Sigmoid colon (tissue), 7 donors: ENCODE measurements at places on chromosomes 1 and 21.

GRCh38 chr1:180277476-180278193 lies 47.6 kb downstream of the LHX4 start:
- no peak overlapping the region for H3K4me3 ChIP-seq
- H3K27ac ChIP-seq = no peak overlapping the region
- H3K4me1 ChIP-seq = no peaks in the 10 kb centered on the region
- no peak for DNase-seq
- H3K27me3 ChIP-seq = no peaks in the 10 kb centered on the region

- no peak overlapping the region for H3K4me3 ChIP-seq
- DNase-seq = no peak
- H3K27me3 ChIP-seq = no peaks in the 10 kb centered on the region
These were observed 224.6 kb downstream of the FAF1 start for GRCh38 chr1:50735443-50735842.

- no peak overlapping the region for H3K4me3 ChIP-seq
- no peak overlapping the region for H3K27ac ChIP-seq
- no peaks in the 10 kb centered on the region for H3K36me3 ChIP-seq
- H3K4me1 ChIP-seq = no peaks in the 10 kb centered on the region
- H3K27me3 ChIP-seq = no peaks in the 10 kb centered on the region
These were observed 60.1 kb upstream of the GCLM start for GRCh38 chr1:93969371-93969770.

- H3K4me1 ChIP-seq = no peaks in the 10 kb centered on the region
- H3K4me3 ChIP-seq = no peak overlapping the region
- no peak for DNase-seq
- no peaks in the 10 kb centered on the region for H3K27me3 ChIP-seq
These were observed 76.5 kb upstream of the TSPAN2 start for GRCh38 chr1:115165776-115166175.

DNA sequence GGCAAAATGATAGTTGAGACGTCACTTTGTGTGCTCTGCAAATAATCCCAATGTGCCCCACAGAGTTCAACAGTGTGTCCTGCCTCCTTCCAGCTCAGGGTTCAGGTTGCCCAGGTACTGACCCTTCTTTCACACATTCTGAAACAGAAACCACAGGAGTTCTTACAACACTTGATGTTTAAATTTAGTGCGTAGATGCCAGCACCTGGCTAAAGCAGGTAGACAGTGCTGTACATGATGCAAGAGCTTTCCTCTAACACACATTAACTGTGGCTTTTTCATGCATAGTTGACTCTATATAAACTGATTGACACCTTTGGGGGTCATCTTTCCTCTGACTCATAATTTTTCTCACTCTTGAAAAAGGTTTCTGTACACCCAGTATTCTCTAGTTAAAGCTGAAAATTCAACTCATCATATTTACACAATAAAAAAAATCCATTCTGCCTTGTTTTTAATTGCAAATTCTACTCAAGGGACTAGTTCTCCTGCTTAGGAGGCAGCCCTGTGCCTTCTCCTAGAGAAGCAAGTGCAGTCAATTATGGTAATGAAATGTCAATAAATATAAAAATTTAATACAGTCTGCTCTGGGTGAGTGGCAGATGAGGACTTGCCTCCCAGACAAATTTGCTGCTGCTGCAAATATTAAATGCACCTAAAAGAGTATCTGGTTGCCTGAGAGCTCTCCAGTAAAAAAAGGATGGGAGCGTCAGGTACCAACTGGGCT lies 91.4 kb downstream of the NR5A2 start:
- H3K4me1 ChIP-seq = no peaks in the 10 kb centered on the region
- no peaks in the 10 kb centered on the region for H3K36me3 ChIP-seq
- no peak overlapping the region for H3K27ac ChIP-seq
- no peaks in the 10 kb centered on the region for H3K27me3 ChIP-seq
- H3K4me3 ChIP-seq = no peak overlapping the region

DNA sequence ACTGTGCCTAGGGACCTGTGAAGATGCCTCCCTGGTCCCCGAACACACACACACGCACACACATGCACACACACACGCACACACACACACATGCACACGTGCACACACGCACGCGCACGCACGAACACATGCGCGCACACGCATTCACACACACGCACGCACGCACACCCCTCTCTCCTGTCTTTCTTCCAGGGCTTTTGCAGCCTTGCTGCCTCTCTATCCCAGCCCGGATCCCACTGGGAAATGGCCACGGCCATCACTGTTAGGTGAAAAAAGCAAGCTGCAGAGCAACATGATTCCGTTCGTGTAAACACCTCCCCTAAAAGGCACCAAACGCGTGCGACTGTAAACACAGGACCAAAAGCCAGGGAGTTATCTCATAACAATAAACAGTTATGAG lies 39.7 kb downstream of the NKAIN1 start:
- H3K27me3 ChIP-seq = no peaks in the 10 kb centered on the region
- H3K36me3 ChIP-seq = no peaks in the 10 kb centered on the region
- no peak overlapping the region for H3K4me3 ChIP-seq
- H3K4me1 ChIP-seq = no peaks in the 10 kb centered on the region
